ENCODE measurements at places on chromosomes 4 and X. TPM values are rescaled to one million over a fixed set of nuclear protein-coding genes. Genes with fewer than 3 reads are reported as not detected.

The KIF4A gene
- 2.2 TPM for total RNA-seq

The SYN1 gene
- 2.7 TPM for total RNA-seq

The PLXNB3 gene
- 36.1 TPM for total RNA-seq

The OPRPN gene
- not detected for total RNA-seq

The SPANXC gene
- total RNA-seq = not detected

DNA sequence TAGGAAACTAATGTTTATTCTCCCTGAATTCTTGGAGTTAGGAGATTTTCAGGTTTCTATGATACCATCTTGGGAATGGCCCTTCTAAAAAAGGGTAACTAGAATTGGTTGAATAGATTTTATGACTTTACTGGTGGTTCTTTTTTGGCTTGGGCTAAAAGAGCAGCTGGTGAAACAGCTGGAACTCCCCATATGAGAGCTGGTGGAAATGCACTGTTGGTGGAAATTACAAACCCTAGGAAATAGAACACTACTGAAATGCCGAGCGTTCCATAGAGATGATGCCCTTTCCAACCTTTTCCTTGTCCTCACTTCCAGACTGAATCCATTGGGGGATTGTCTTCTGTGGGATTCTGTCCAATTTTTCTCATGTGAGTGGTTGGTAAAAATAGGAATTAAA, 139.5 kb downstream of the STIM2 start:
- H3K27me3 ChIP-seq = no peaks in the 10 kb centered on the region
- H3K27ac ChIP-seq = no peak overlapping the region
- H3K4me3 ChIP-seq = no peak overlapping the region
- no peaks in the 10 kb centered on the region for H3K36me3 ChIP-seq
- DNase-seq = no peak
- H3K4me1 ChIP-seq = no peaks in the 10 kb centered on the region

- DNase-seq = no peak
- H3K4me3 ChIP-seq = no peak overlapping the region
- H3K27ac ChIP-seq = no peak overlapping the region
- H3K36me3 ChIP-seq = no peaks in the 10 kb centered on the region
Observed at GRCh38 chrX:13263560-13264251, 56.1 kb downstream of the ATXN3L start.

GRCh38 chrX:155612312-155613224, at the start of gene TMLHE:
Gene TMLHE, minus strand, starts transcription at chrX:155612952. Its CDS starts 67,676 bp downstream, at chrX:155545276.
- peak within 1 kb of the TSS; percentile 57 for H3K4me3 ChIP-seq
- H3K36me3 ChIP-seq = no peaks in the 10 kb centered on the region
- H3K27ac ChIP-seq = peak within 1 kb of the TSS; percentile 72
- no peak for DNase-seq
- no peaks in the 10 kb centered on the region for H3K27me3 ChIP-seq

DNA sequence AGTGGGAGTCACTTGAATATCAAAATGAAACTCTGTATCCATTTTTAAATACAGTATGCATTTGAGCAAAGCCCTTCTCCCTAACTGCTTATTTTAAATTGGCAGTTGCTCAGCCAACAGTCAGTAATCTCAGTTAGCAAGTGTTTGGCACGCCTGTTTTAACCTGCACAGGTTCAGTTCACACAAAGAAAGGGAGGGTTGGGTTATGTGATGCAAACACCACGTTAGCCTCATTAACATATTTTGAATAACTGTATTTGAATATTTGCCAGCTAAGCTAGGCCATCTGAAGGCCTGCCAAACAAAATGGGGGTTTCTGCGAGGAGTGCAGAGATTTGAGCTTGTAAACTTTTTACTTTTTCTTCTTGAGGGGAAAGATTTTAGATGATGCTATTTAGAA, 19.8 kb downstream of the GAB1 start:
- no peaks in the 10 kb centered on the region for H3K27me3 ChIP-seq
- DNase-seq = no peak
- H3K27ac ChIP-seq = peak overlapping the region; percentile 5
- H3K4me3 ChIP-seq = peak overlapping the region; percentile 2
- no peaks in the 10 kb centered on the region for H3K36me3 ChIP-seq
- peaks cover 85% of the 10 kb centered on the region for H3K4me1 ChIP-seq

DNA sequence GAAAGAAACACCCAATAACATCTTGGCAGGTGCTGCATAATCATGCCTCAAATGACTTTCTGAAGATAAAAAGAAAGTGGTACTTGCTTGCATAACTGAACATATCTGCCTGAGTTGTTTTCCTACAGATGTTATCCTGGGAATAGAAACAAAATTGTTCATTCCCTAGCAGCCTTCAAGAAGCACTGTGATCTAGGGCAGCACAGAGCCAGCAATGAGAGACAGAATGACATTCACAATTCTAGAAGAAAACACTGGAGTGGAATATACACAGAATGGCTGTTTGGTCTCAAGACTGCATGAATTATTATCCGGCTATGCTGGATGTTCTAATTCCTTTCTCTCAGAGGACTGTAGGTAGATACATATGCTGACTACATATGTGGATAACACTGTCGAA, 790.9 kb downstream of the PDHA2 start:
- no peak for DNase-seq
- H3K4me1 ChIP-seq = no peaks in the 10 kb centered on the region
- no peaks in the 10 kb centered on the region for H3K27me3 ChIP-seq
- H3K27ac ChIP-seq = no peak overlapping the region
- H3K4me3 ChIP-seq = no peak overlapping the region
- H3K36me3 ChIP-seq = no peaks in the 10 kb centered on the region

DNA sequence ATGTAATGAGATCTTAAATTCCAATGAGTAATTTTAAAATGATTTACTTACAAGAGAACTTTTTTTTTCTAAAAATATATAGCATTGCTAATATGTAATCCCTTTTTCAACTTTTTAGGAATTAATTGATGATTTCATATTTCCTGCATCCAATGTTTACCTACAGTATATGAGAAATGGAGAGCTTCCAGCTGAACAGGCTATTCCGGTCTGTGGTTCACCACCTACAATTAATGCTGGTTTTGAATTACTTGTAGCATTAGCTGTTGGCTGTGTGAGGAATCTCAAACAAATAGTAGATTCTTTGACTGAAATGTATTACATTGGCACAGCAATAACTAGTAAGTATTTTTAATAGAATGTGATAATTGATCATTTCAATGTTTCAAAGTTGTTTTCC, 113.2 kb downstream of the USP9X start:
- H3K4me1 ChIP-seq = no peaks in the 10 kb centered on the region
- no peak overlapping the region for H3K27ac ChIP-seq
- H3K36me3 ChIP-seq = peaks cover 5% of the 10 kb centered on the region
- H3K27me3 ChIP-seq = no peaks in the 10 kb centered on the region
- H3K4me3 ChIP-seq = no peak overlapping the region
- no peak for DNase-seq

DNA sequence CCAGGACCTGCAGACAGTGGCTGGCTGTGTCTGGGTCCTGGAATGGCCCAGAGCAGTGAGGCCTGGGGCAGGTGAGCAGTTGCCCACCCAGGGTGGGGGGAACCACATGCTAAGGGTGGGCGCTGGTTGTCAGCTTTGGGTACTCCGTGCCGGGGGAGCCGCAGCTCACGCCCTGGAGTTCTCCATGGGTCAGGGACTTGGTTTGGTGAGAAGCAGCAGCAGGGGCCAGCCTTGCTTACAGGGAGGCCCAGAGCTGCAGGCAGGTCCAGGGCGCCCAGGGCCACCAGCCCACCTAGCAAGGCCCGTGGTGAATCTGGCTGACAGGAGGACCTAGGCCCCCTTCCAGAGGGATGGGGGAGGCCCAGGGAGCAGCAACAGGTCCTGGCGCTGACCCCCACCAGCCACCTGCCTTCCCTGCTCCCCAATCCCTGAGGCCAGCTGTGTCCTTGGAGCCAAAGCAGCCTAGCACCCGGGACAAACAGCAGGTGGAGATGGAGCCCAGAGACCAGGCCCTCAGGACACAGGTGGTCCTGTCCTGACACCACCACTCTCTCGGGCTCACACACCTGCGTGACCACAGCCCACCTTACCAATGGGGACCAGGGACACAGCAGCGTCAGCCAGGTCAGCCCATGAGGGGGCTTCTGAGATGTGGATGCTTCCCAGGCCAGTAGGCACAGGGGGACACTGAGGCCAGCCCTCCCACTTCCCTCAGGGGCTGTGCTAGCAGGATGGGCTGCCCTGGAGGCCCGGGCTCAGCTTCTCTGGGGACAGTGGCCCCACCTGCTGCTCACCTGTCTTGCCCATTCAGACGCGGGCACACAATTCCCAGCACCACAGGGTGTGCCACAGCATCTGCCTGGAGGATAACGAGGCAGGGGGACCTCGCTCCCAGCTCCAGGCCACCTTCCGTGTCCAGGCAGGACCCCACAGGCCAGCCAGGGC, 3.5 kb downstream of the MXD4 start:
- H3K4me3 ChIP-seq = no peak overlapping the region
- DNase-seq = peak; percentile 86
- H3K27ac ChIP-seq = peak overlapping the region; percentile 91
- no peaks in the 10 kb centered on the region for H3K36me3 ChIP-seq

- no peak overlapping the region for H3K27ac ChIP-seq
- H3K36me3 ChIP-seq = no peaks in the 10 kb centered on the region
- no peaks in the 10 kb centered on the region for H3K27me3 ChIP-seq
- no peak overlapping the region for H3K4me3 ChIP-seq
- no peaks in the 10 kb centered on the region for H3K4me1 ChIP-seq
Observed at GRCh38 chr4:85358831-85359230, 116.1 kb upstream of the ARHGAP24 start.

GRCh38 chr4:11155208-11155867, 273.4 kb downstream of the HS3ST1 start:
- DNase-seq = no peak
- H3K27me3 ChIP-seq = no peaks in the 10 kb centered on the region
- H3K27ac ChIP-seq = no peak overlapping the region
- no peak overlapping the region for H3K4me3 ChIP-seq
- no peaks in the 10 kb centered on the region for H3K36me3 ChIP-seq

GRCh38 chr4:41102414-41103092, 111.8 kb downstream of the APBB2 start:
- no peak for DNase-seq
- H3K27me3 ChIP-seq = no peaks in the 10 kb centered on the region
- H3K4me1 ChIP-seq = no peaks in the 10 kb centered on the region
- H3K36me3 ChIP-seq = no peaks in the 10 kb centered on the region
- no peak overlapping the region for H3K4me3 ChIP-seq

DNA sequence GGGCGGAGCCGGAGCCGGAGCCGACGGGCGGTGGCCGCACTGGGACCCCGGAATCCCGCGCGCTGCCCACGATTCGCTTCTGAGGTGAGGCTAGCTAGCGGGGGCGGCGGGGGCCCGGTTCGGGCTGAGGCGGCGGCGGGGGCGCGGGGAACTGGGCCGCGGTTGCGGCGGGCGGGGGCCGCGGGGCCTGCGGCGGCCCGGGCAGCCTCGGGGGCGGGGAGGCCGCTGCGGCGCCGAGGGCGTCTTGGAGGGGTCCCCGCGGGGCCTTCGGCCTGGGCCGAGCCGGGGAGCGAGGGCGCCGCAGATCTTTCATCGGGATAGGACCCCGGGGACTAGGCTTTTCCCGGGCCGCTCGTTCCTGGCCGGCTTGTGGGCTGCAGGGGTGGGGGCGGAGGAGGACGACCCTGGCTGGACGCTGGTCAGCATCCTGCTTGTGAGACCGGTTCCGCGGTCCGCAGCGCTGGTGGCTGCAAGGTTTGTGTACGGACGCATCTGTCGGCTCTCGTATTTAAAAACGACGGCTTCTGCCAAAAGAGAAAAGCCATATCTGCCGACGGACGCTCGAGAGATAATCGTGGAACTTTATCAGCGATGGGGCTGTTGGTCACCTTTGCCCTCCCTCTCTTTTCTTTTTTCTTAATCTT, 419 bp downstream of the ADD1 start:
- H3K4me1 ChIP-seq = peaks cover 57% of the 10 kb centered on the region
- H3K4me3 ChIP-seq = peak overlapping the region; percentile 95
- H3K36me3 ChIP-seq = no peaks in the 10 kb centered on the region
- DNase-seq = no peak

DNA sequence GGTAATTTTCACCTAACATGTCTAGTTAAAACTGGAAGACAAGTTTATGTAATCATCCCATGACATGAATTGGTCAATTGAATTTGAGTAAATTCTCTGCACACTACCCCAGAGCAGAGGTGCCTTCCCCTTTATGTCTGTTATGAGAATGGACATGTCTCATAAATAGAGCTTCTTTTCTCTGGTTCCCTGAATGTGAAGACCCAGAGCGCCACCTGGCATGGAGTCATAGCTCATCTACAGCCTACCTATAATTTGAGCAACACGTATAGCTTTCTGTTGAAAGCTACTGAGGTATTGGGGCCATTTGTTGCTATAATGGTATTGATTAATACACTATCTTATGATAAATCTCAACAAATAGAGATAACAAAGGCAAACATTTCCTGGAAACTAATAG, 626.5 kb upstream of the GALNTL6 start:
- no peaks in the 10 kb centered on the region for H3K4me1 ChIP-seq
- H3K27ac ChIP-seq = no peak overlapping the region
- no peaks in the 10 kb centered on the region for H3K36me3 ChIP-seq
- H3K27me3 ChIP-seq = no peaks in the 10 kb centered on the region
- DNase-seq = no peak

DNA sequence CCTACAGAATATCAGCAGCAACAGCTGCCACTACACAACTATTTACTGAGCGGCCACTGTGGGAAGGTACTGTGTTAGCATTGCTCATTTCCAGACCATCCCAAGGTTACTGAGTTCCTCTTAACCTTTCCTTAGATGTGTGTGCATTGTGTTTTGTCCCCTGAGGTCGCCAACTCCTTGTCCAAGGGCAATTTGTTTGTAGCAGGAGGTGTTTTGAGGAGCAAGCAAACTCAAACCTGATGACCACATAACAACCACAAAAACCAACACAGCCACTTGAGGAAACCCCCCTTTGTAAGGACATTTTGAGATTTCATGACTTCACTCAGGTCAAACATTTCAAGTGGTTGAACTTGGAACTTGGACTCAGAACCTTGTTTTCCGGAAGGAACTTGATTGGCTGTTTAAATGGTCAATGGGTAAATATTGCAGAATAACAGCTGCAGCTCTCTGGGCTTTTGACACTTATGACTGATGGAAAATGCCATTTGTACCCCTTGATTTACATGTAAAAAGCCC, 122.3 kb downstream of the MID1IP1 start:
- H3K36me3 ChIP-seq = no peaks in the 10 kb centered on the region
- H3K27ac ChIP-seq = no peak overlapping the region
- no peaks in the 10 kb centered on the region for H3K4me1 ChIP-seq
- H3K27me3 ChIP-seq = no peaks in the 10 kb centered on the region
- DNase-seq = no peak

GRCh38 chrX:3175659-3176438, 134.6 kb downstream of the ARSF start:
- H3K4me3 ChIP-seq = no peak overlapping the region
- no peak for DNase-seq
- H3K27me3 ChIP-seq = no peaks in the 10 kb centered on the region

GRCh38 chr4:147616849-147617172, 386 bp upstream of the TMEM184C start:
- H3K4me1 ChIP-seq = peaks cover 40% of the 10 kb centered on the region
- H3K27ac ChIP-seq = peak overlapping the region; percentile 71
- no peak for DNase-seq
- H3K36me3 ChIP-seq = no peaks in the 10 kb centered on the region

- no peaks in the 10 kb centered on the region for H3K27me3 ChIP-seq
- no peaks in the 10 kb centered on the region for H3K36me3 ChIP-seq
Observed at GRCh38 chr4:38860788-38861424, 4.3 kb upstream of the TLR6 start.
